Stimulated activated CD4-positive, alpha-beta T cell treated with anti-CD3 and anti-CD28 coated beads, Interleukin-1b, Interleukin-23, amount 100 ng/mL, for 1 hour (primary cell): ENCODE measurements at places on chromosomes 1 and 21.

GRCh38 chr1:218480588-218481099 lies 135.5 kb downstream of the TGFB2 start:
- no peak for DNase-seq

DNA sequence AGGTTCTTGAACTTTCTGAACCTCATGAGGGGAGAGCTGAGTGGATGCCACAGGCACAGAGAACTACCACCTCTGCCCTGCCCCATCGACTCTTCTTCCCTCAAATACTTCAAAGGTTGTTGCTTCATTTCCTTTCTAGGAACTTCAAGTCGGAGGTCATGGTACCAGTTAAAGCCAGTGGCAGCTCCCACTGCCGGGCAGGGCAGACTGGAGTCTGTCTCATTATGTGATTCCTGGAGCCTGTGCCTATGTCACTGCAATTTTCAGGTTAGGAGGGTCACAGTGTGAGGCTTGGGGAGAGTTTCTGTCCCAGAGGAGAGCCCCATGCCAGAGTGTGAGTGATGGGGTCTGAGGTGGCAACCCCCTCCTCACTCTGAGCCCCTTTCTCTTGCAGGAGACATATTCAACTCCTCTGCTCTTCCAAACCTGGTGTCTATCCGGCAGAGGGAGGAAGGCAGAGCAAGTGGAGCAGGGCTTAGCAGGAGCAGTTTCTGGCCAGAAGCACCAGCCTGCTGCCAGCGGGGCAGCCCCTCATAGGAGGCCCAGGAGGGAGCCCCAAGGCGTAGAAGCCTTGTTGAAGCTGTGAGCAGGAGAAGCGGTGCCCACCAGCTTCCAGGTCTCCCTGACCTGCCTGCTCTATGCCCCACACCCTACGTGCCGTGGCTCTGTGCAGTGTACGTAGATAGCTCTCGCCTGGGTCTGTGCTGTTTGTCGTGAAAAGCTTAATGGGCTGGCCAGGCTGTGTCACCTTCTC lies 29.3 kb downstream of the CAMK1G start:
- no peak for DNase-seq

GRCh38 chr21:42425591-42425990 lies 21.9 kb downstream of the UBASH3A start:
- no peak for DNase-seq

GRCh38 chr1:29593601-29594382 lies 357.5 kb downstream of the PTPRU start:
- no peak for DNase-seq

DNA sequence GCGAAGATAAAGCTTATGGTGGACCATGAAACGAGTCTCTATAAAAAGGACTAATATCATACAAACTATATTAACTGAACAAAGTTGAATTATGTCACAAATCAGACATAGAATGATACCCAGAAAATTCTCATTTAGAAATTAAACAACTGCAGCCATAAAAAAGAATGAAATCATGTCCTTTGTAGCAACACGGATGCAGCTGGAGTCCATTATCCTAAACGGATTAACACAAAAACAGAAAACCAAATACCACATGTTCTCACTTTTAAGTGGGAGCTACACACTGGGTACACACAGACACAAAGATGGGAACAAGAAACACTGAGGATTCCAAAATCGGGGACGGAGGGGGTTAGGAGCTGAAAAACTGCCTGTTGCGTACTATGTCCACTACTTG lies 11.5 kb downstream of the COP1 start:
- DNase-seq: no peak

DNA sequence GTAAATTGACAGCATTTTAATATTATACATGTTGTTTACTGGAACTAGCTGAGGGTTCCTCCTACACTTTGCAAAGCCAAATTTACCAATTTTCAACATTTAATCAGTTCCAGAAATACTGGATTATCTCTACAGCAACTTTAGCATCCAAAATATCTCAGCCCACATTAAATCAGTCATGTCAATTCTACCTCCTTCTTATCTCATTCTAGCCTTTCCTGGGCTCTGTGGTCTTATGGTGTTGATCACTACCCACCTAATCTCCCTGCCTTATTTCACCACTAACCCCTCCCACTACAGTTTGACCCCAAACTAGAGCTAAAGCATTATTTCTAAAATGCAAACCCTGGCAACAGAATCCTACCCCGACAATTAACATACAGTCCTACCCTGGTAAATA lies 3.3 kb downstream of the OMA1 start:
- no peak for DNase-seq

- no peak for DNase-seq
Measured at GRCh38 chr21:33026443-33026858, 716 bp downstream of the OLIG2 start.

DNA sequence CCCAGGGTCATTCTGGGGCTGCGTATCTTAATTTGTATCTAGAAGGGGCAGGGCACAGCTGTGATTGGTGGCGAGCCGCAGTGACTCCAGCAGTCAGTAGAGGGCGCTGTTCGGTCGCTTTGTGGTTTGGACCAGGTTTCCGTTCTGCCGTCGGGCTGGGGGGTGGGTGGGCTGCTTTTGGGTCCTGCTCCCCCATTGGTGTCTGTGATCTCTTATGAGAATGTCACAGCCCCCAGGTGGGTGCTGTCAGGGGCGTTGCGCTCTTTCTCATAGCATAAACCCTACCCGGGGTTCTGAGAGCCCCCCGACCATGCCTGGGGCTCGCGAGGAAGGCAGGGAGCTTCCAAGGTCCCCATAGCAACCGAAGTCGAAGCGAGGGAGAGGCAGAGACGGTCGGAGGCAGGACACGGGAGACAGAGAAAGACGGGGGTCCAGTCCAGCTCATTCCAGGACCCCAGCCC lies 5.4 kb downstream of the TFF3 start:
- DNase-seq: peak; percentile 34

DNA sequence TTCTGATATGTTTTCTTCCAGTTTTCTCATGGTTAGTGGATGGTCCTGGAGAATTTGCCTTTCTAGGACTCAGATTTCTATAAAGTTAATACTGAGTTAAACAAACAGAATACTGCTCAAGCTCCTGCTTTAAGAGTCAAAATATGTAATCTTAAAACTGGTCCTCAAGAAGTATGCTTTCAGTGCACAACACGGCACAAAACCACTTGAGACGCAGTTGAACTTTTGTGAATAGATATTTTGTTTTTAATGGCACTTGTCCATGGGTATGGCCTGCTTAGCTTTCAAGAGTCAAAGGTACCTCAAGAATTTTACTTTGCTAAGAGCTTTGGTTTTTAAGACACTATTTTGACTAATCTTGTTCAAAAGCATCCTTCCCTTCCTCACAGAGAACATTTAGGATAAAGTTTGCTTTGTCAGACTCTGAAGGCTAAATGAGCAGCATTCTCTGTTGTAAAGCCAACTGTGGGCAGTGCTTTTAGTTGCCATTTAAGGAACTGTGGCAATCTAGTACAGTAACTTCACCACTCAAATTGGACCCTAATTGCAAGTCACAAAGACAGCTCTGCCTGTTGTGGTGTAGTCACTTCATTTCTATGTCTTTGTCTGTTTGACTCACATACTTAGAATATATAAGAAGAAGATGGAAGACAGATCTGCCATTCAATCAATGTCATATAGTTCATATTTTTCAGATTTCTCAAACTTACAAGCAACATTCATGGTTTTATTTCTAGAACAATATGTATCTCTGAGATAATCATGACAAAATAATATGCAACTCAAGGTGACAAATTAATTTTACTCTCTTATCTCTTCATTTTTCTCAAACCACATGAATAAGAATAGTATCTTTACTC lies 28.8 kb downstream of the SAMD13 start:
- DNase-seq: no peak
